Kidney (tissue), 22 donors: ENCODE measurements at places on chromosomes 16 and 17. TPM values are rescaled to one million over a fixed set of nuclear protein-coding genes. Genes with fewer than 3 reads are reported as not detected.

DNA sequence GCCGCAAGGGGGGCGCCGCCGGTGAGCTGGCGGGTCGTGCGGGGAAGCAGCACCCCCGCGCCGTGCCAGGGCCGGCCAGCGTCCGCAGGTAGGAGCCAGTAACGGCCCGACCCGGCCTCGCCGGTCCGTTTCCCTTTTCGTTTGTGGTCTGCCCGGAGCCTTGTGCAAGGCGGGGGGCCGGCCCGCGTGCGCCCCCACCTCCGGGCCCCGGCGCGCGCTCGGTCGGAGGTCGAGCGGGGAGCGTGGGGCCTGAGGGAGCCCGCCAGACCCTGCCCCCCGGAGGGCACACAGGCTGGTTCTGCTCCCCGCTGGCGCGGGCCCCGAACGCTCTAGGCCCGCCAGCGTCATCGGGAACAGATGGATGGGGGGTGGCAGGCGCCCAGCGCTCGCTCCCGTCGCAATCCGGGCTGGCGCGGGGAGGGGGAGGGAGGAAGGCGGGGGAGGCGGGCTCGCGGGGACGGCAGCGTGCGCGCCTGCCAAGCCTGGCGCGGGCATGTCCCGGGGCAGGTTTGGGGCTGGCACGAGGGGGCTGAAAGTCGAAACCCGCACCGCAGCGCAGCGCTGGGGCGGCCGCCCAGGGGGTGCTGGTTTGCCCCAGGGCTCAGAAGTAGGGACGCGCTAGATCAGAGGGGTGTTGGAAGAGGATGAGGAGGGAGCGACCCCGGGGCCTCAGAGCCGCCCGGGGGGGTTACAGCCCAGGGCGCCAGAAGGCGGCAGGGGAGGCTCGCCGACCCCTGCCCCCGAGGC is 1.5 kb upstream of the GSE1 start:
- DNase-seq, result peak; percentile 95

DNA sequence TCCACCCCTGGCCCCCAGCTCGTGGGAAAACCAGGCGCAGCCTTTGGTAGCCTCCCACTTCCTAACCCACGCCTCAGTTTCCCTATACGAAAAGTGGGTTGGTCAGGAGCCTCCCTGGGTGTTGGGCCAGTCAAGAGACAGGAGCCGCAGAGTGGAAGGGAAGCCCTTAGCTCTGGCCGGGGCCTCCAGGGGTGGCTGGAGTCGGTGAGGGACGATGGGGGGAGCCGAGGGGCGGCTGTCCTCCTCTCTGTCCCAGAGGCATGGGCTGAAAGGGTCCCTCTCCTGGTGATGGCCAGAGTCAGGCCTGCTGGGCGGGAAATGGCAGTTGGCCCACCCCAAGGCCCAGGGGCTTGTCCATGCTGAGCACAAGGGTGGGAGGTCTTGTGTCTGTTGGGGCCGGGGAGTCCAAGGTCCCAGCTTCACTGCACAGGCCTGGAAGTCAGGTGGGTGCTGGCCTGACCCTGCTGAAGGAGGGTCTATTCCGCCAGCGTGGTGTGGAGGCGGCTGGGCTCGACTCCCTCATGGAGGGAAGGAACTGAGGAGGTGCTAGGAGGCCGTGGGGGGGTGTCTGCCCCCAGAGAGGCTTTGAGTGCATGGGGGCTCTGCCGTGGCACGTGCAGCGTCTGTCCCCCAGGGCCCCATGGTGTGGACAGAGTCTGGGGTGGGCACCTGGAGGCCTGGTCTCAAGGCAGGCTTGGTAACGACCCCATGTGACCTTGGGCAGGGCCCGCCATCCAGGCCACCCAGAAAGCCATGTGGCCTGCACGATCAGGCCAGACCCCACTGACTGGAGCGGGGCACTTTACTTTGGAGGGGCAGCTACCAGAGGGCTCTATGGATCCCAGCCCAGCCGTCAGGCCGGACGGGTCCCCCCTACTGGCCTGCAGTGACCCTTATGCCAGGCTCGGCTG is 1.1 kb downstream of the SLC16A3 start:
- peak; percentile 20 for DNase-seq

DNA sequence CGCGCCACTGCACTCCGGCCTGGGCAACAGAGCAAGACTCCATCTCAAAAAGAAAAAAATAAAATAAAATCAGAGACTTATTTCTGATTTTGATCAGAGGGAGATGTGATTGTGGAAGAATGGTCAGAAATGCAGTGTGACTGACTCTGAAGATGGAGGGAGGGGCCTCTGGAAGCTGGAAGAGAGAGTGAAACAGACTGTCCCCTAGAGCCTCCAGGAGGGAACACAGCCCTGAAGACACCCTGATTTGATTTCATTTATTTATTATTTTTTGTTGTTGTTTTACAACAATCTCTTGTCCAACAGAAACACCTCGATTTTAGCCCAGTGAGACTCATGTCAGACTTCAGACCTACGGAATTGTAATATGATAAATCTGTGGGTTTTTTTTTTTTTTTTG is 26.1 kb downstream of the BCL7C start:
- no peak for DNase-seq

GRCh38 chr17:15398736-15399331 is 57.4 kb upstream of the TEKT3 start:
- no peak for DNase-seq

Gene SCGB1C2
- polyA plus RNA-seq, result not detected

Gene CRYBA1
- polyA plus RNA-seq, result not detected

DNA sequence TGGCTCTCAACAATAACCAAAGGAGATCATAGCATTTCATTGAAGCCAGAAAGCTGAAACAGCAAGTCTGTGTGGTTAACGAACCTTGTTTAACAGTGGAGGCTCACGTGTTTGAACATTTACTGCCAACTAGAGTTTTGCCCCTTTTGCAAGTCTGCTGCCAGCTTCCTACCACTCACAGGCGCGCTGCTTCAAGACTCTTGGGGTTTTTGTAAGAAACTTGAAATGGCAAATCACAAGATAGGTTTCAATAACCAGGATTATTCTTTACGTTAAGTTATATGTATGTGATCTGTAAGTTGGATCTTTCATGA is 1.2 kb downstream of the SNTB2 start:
- DNase-seq, result no peak

Gene TMED6
- 11.5 TPM for polyA plus RNA-seq

Gene NPIPB6
- polyA plus RNA-seq, result not detected

DNA sequence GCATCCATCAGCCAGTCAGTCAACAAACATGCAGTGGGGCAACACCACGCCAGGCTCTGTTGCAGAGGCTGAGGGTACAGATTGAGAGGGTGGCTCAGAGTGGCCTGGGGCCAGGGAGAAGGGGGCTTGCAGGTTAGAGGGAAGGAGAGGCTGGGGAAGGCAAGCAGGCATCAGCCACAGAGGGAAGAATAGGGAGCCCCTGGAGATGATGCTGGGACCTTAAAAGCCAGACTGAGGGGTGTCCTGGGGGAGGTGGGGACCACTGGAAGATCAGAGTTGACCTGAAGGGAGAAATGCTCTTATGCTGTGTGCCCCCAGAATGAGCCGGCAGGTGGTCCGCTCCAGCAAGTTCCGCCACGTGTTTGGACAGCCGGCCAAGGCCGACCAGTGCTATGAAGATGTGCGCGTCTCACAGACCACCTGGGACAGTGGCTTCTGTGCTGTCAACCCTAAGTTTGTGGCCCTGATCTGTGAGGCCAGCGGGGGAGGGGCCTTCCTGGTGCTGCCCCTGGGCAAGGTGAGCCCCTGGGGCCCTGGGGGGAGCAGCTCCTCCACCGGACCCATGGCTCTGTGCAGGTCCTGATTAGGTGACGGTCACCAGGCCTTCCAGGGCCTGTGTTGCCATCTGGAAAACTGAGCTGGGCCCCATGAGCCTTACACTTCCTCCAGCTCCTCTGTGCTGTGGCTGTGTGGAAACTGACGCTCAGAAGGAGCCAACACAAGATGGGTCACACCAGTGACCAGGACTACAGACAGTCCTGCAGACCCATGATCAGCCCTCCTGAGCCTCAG is 1.7 kb downstream of the CORO1A start:
- peak; percentile 60 for DNase-seq

Gene CPHXL2
- not detected for polyA plus RNA-seq

- no peak for DNase-seq
Observed at GRCh38 chr17:14270508-14270907, 30.4 kb upstream of the HS3ST3B1 start.

GRCh38 chr17:47935961-47936360 is 5.4 kb upstream of the PNPO start:
- no peak for DNase-seq

DNA sequence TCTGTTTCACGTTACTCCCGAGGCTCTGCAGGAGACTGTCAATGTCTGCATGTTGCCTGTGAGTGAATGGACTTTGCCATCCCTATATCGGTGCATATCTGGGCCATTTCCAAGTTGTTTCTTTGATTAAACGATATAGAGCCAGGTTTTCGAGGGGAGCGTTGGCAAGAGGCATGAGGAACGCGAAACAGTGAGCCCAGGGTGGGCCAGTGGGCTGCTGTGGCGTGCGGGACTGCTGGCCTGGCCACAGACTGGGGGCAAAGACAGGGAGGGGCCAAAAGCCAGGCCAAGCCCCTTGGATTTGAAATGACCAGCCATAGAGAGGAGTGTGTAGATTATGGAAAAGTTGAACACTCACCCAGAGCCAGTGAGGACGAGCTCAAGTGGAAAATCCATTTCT is 3.5 kb downstream of the CRHR1 start:
- no peak for DNase-seq

DNA sequence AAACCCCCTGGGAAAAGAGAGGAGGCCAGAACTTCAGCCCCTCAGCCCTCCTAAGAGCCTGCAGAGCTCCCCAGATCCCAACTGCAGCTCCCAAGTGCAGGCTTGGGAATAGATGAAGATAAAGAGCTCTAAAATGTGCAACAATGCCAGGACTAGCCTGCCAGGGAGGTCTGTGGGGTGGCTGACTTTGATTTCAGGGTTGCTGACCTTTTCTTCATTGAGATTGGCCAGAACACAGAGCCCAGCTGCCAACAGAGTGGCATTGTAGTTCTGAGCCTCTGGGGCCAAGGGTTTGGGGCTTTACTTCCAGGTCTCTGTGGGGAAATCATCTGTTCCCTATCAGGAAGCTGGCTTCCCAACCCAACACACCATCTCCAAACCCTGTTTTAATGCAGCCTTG is 120.6 kb downstream of the COPRS start:
- no peak for DNase-seq

DNA sequence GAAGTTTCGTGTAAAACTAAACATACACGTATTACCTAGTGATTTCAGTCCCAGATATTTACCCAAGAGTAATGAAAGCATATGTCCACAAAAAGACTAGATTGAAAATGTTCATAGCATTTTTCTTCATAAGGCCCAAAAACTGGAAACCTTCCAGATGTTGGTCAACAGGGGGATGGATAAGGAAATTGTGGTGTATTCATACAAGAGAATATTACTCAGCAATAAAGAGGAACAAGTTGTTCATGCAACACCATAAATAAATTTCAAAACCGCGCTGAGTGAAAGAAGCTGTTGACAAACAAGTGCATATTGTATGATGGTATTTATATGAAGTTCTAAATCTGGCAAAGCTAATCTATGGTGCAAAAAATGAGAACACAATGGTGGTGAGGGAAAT is 54.1 kb upstream of the NFAT5 start:
- no peak for DNase-seq

- DNase-seq, result no peak
Observed at GRCh38 chr17:44763170-44763569, 4.4 kb downstream of the ADAM11 start.

- DNase-seq, result no peak
Observed at GRCh38 chr16:82621781-82622180, 5.0 kb upstream of the CDH13 start.

GRCh38 chr17:45230410-45230786 is 8.7 kb downstream of the FMNL1 start:
- no peak for DNase-seq

- DNase-seq, result no peak
Observed at GRCh38 chr16:4384509-4384942, 12.9 kb downstream of the VASN start.

- no peak for DNase-seq
Observed at GRCh38 chr17:42845918-42846593, 1.7 kb downstream of the AOC2 start.

- DNase-seq, result no peak
Observed at GRCh38 chr17:10631048-10631700, 25.9 kb downstream of the MYH3 start.

GRCh38 chr17:17890773-17891759 is 54.3 kb upstream of the SREBF1 start:
- DNase-seq, result peak; percentile 66

DNA sequence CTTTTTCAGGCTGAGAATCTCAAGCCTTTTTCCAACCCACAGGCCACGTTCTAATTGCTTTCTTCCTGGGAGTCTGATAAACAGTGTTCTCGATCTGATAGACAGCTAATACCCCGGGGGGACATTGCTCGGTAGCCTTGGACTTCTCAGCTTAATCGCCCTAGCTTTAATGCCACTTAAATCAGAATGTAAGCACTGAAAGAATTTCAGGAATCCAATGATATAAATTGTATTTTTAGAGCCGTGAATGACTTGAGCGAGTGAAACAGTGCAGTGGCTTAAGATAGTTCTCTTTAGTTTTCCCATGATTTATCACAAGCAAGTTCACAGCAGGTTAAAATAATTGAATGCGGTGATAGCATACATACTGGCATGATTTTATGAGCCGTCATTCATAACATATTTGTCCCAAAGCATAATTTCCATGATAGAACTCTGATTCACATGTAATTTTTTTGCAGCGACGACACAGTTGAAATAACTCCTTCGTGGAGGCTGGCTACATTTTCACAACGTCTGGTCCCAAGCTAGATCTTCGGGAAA is 116.1 kb upstream of the MYOCD start:
- DNase-seq, result no peak

Gene KRT23
- polyA plus RNA-seq, result 2.2 TPM

Gene CDRT15
- not detected for polyA plus RNA-seq

Gene GP1BA
- not detected for polyA plus RNA-seq

- DNase-seq, result no peak
Observed at GRCh38 chr16:26195225-26195624, 503.5 kb downstream of the HS3ST4 start.

- DNase-seq, result peak; percentile 39
Observed at GRCh38 chr16:22763437-22764080, 50.4 kb upstream of the HS3ST2 start.

- no peak for DNase-seq
Observed at GRCh38 chr16:83100679-83101078, 473.9 kb downstream of the CDH13 start.

DNA sequence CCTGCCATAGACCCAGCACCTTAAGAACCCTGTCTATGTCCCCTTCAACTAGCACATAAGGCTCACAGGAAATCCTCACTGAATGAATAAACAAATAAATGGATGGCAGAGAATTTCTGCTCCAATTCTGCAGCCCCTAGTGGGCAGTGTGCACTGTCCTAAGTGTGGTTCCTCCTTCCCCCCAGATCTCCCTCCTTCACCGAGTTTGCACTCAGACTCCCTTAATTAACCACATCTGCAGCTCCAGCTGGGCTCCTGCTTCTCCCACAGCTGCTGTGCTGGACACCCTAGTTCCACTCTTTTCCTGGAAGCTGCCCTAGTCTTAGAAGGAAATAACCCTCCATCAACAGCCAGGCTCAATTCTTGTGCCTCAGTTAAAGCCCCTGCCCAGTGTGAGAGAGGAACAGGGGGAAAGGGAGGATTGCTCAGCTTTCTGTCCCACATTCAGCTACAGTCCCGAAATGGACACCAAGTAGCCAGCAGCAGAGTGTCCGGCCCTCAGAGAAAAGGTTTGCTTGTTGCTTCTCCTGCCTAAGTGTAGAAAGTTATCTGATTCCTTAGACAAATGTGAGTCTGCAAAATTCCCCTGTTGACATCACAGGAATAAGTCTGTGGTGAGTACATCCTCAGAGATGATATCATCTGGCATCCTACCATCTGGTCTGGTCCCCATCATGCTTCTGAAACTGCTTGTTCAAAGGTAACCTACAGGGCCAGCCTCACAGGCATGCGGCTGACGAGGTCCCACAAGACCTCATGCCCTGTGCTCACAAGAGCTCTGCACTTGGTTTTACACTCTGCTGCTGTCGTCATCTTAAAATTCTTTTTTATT is 12.3 kb downstream of the LRRC3C start:
- DNase-seq, result no peak

- DNase-seq, result peak; percentile 82
Observed at GRCh38 chr16:84718-85406, 6.8 kb downstream of the MPG start.
